H7 (cell line): ENCODE measurements at places on chromosomes 2 and 18. TPM values are rescaled to one million over a fixed set of nuclear protein-coding genes. Genes with fewer than 3 reads are reported as not detected.
A peak's percentile ranks its signal among the peaks of the same experiment; 100 is the strongest.

- DNase-seq = no peak
These were observed 529.1 kb upstream of the MEX3C start for GRCh38 chr18:51726614-51727013.

DNA sequence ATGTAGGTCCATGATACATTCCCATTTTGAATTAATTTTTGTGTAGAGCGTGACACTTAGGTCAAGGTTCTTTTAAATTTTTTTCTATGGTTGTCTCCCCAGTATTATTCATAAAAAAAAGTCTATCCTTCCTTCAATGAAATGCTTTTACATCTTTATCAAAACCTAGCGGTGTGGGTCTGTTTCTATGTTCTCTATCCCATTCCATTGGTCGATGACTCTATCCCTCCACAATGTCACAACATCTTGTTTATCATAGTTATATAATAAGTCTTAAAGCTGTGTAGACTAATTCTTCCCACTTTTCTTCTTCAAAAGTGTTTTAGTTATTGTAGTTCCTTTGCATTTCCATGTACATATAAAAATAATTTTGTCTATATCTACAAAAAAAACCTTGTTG, 47.2 kb upstream of the GPR17 start:
- no peak for DNase-seq

MOGAT1 gene
- total RNA-seq = not detected in 2 replicates

- peak; percentile 21 for DNase-seq
These were observed 71.6 kb upstream of the SPTBN1 start for GRCh38 chr2:54384301-54385203.

GRCh38 chr18:47821314-47821713, 109.1 kb downstream of the SMAD2 start:
- DNase-seq = no peak

- DNase-seq = no peak
These were observed 49.9 kb upstream of the GALR1 start for GRCh38 chr18:77199707-77200106.

DNA sequence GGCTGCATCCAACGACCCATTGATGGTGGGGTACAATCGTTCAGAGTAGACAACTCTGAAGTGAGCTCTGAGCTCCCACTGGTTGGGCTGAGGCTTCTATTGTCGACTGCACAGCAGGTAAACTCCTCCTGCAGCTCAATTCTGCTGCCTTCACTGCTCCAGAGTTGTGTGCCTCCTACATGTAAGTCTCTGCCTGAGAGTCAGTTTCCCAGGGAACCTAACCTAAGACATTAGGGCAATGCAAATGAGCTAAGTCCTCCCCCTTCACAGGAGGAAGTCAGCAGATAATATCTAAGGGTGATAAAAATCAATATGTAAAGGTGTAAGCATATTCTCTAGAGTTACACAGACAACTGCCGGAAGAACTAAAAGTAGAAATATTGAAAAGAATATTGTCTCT, 22.5 kb upstream of the ACYP2 start:
- DNase-seq = peak; percentile 46

RGPD8 gene
- total RNA-seq = 4.6 and 11.8 TPM in 2 replicates

BCL2 gene
- 0.81 and 1.8 TPM in 2 replicates for total RNA-seq

KYNU gene
- total RNA-seq = 0.31 and 1.9 TPM in 2 replicates

DNA sequence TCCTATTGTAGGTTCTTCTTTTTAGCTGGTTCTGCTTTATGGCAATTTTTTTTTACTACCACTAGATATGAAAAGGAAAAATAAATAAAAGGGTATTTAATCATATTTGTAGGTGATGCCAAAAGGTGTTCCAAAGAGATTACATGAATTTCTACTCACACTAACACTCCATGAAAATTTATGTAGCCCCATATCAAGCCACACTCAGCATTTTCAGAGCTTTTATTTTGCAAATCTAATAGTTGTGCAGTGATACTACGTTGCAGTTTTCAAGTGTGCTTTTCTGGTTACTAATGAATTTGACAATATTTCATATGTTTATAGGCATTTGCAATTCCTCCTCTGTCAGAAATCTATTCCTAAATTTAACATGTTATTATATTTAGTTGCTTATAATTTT, 363.9 kb upstream of the TMEFF2 start:
- DNase-seq = no peak

- no peak for DNase-seq
These were observed 237.2 kb downstream of the RNF152 start for GRCh38 chr18:61655630-61656029.

DNA sequence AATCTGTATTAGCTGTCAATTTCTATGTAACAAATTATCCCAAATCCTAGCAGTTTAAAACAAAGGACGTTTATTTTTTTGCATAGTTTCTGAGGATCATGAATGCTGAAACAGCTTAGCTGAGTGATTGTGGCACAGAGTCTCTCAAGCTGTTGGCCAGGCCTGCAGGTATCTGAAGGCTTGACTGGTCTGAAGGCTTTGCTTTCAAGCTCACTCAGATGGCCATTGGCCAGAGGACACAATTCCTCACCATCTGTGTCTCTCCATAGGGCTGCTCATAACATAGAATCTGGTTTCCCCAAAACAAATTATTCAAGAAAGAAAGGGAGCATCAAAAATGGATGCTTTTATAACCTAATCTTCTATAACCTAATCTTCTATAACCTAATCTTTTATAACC, 33.7 kb downstream of the UNC80 start:
- DNase-seq = no peak
